T-cell (primary cell): ENCODE measurements at places on chromosomes 6 and 20. TPM values are rescaled to one million over a fixed set of nuclear protein-coding genes. Genes with fewer than 3 reads are reported as not detected.

The ANKRD60 gene
- total RNA-seq, result 0.82 TPM

DNA sequence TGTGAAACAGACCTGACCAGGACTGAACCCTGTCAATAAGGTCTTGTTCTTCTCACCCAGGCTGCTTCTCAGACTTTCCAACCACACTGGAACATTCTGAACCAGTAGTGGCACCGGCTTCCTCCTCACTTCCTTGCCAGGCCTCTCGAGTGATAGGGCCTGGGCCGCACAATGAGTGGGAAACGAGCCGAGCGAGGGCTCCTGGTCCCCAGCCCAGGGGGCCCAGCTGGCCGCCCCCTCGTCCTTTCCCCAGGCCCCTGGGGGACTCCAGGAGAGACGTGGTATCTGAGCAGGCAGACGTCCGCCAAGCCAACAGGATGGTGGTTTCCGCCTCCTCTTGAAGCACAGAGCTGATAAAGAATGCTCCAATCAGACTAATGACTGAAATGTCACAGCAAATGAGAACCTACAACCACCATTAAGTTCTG is 117.9 kb downstream of the GMDS start:
- H3K27ac ChIP-seq, result peak overlapping the region; percentile 43
- DNase-seq, result peak; percentile 3
- H3K36me3 ChIP-seq, result no peaks in the 10 kb centered on the region

DNA sequence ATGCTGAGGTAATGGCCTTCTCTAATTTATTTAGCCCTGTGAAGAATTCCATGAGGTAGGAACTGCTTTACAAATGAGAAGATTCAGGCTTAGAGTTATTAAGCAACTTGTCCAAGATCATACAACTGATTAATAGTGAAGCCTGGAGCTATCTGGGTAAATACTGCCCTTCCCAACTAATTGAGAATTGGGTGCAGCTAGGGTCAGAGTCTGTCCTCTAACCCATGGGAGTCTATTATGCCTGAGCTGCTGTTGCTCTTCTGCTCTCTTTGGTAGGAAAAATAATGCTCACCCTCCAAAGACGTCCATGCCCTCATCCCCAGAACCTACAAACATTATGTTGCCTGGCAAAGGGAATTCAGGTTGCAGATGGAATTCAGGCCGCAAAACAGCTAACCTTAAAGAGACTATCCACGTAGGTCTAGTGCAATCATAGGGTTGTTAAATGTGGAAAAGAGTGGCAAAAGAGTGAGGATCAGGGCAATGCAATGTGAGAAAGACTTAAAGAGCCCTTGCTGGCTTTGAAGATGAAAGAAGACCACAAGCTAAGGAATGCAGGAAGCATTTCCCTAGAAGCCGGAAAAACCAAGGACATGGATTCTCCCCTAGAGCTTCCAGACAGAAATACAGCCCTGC is 90.1 kb downstream of the SPTLC3 start:
- no peak overlapping the region for H3K27ac ChIP-seq
- no peaks in the 10 kb centered on the region for H3K4me1 ChIP-seq
- no peaks in the 10 kb centered on the region for H3K36me3 ChIP-seq
- no peak overlapping the region for H3K4me3 ChIP-seq
- no peaks in the 10 kb centered on the region for H3K27me3 ChIP-seq
- DNase-seq, result no peak

GRCh38 chr6:22071270-22072041 is 225.4 kb downstream of the PRL start:
- H3K4me1 ChIP-seq, result no peaks in the 10 kb centered on the region
- no peak for DNase-seq

DNA sequence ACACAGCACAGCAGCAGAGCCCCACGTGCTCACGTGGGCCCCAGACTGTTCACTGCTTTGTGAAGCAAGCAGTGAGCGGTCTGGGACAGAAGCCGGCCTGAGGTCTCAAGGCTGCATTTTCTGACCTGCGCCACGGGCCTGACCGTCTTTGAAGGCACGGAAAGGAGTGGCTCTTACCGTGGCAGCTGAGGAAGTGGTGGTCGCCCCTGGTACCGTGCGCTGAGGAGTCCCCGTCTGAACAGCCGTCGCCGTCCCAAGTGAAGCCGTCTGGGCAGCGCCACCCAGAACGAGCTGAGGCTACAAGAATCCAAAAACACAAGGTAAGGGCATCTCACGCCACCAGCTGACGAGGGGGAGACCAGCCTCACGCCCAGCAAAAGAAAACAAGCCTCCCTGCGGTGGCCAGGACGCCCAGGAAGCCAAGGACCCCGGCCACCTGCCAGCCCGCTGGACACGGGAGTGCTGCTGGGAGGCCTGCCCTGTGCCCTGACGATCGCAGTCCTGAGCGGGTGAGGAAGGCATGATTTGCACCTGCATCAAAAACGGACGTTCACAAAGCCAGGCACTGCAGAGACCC is 55.7 kb downstream of the TAF4 start:
- H3K4me1 ChIP-seq, result no peaks in the 10 kb centered on the region
- no peak for DNase-seq
- H3K36me3 ChIP-seq, result peaks cover 59% of the 10 kb centered on the region
- no peak overlapping the region for H3K27ac ChIP-seq
- H3K27me3 ChIP-seq, result no peaks in the 10 kb centered on the region
- H3K4me3 ChIP-seq, result no peak overlapping the region

The FBXO30 gene
- total RNA-seq, result 5.0 TPM

DNA sequence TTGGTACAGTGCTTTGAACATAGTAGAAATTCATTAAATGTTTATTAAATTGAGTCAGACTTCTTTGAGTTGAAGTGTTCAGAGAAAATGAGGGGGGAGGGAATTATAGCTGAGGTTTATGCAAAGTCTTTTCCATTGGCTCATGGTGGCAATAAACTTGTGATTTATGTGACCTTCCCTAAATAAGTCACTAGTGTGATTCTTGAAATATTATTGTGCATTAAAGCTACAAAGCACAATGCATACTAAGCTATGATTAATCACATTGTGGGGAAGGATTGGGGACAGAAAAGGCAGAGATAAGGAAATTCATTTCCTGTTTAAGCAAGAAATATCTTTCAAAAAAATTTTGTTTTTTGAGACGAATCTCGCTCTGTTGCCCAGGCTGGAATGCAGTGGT is 877.5 kb downstream of the TFAP2A start:
- no peak for DNase-seq
- H3K36me3 ChIP-seq, result no peaks in the 10 kb centered on the region
- no peak overlapping the region for H3K4me3 ChIP-seq
- no peaks in the 10 kb centered on the region for H3K27me3 ChIP-seq
- H3K27ac ChIP-seq, result no peak overlapping the region
- no peaks in the 10 kb centered on the region for H3K4me1 ChIP-seq

The ACTL10 gene
- total RNA-seq, result 7.9 TPM

The SEL1L2 gene
- total RNA-seq, result not detected

DNA sequence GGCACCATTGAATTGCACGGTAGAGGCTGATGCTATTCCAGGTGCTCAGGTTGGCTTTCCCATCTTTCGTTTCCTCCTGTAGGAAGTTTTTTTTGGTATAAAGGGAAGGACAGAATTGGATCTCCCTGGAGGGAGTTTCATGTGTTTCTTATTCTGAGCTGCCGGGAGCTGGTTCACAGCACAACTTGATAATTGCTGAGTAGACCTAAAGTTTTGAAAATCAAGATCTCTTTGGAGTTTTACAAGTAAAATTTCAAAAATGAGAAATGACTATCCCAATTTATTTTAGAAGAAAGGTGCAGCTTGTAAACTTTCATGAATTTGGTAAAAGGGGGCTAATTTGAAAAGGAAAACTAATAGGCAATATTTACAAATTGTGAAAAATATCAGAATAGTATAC is 125.2 kb upstream of the ESR1 start:
- no peaks in the 10 kb centered on the region for H3K4me1 ChIP-seq
- no peaks in the 10 kb centered on the region for H3K27me3 ChIP-seq
- no peak overlapping the region for H3K27ac ChIP-seq
- H3K36me3 ChIP-seq, result no peaks in the 10 kb centered on the region
- DNase-seq, result no peak
- H3K4me3 ChIP-seq, result no peak overlapping the region

- H3K27me3 ChIP-seq, result no peaks in the 10 kb centered on the region
- no peak overlapping the region for H3K27ac ChIP-seq
- H3K36me3 ChIP-seq, result no peaks in the 10 kb centered on the region
- no peaks in the 10 kb centered on the region for H3K4me1 ChIP-seq
- no peak for DNase-seq
Observed at GRCh38 chr6:56091159-56091869, 156.1 kb downstream of the COL21A1 start.

The PGBD1 gene
- 2.0 TPM for total RNA-seq

DNA sequence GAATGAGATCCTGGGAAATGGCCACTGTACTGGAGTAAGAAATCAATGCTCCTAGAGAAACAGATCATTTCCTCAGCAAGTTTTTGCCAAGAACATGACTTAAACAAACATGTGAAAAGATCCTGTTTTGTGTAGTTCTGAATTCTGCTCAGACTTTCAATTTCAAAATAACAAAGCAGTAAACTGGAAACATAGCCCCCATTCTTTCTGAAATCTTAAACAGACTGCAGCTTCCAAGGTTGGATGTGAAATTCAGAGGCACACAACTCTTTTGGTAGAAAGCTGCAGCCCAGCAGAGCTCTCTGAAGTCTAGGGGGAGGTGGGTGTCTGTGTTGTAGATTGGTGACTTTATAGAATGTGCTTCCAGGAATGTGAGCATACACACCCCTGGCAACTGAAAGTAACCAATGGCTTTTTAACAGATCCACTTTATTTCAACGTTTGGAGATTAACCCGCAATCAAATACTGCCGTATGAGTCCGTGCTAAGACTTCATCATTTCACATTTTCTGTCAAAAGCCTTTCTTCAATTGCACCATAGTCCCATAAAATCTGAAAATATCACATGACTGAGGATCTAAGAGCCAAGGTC is 86.4 kb downstream of the ATXN1 start:
- no peak overlapping the region for H3K27ac ChIP-seq

DNA sequence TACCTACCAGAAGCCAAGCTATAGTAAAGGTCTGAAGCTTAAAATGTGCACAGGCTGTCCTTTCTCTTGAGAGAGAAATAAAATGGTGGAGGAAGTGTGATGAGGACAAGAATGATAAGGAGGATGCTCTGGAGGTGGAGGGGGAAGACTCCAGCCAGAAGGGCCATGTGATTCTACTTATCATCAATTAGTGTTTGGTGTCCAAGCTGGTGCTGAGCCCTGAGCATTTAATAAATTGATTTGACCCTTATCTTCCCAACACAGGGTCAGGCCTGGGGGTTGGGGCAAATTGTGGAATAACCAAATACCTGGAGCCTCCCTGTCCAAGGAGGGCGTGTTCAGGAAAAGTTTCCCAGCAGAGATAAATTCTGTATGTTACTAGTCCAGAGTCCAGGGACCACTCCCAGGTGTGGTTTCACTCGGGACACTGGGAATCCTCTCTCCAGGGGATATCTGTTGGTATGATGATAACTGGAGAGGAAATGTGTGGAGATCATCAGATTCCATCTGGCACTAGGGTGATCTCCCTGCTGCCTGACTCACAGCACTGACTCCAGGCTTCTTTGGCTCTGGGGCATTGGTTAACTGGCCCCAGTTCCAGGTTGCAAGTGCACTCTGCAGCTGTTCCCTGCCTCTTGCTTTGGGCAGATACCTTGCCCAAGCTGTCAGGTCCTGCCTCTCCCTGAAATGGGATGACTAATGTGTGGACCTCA is 3.8 kb upstream of the MYBL2 start:
- no peak for DNase-seq
- H3K27ac ChIP-seq, result no peak overlapping the region

The MTFR2 gene
- total RNA-seq, result 1.8 TPM

DNA sequence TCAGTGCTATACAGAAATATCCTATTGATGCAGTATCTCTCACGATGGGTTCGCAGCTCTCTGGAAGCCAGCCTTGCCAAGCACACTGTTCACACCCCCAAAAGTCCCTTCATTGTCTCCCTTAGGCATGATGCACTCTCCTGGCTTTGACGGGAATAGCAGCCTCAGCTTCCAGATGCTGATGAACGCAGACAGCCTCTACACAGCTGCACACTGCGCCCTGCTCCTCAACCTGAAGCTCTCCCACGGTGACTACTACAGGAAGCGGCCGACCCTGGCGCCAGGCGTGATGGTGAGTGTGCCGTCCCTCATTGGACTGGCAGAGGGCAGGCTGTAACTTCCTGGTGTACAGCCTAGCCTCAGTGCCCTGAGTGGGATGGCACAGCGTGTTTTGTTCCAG is 60.0 kb upstream of the PBOV1 start:
- no peak for DNase-seq
- no peaks in the 10 kb centered on the region for H3K27me3 ChIP-seq
- H3K27ac ChIP-seq, result no peak overlapping the region
- no peaks in the 10 kb centered on the region for H3K4me1 ChIP-seq
- no peaks in the 10 kb centered on the region for H3K36me3 ChIP-seq

The ENPP3 gene
- 0.53 TPM for total RNA-seq

- no peak for DNase-seq
- H3K4me3 ChIP-seq, result no peak overlapping the region
- peaks cover 4% of the 10 kb centered on the region for H3K36me3 ChIP-seq
- no peak overlapping the region for H3K27ac ChIP-seq
Observed at GRCh38 chr20:33521461-33521860, 31.6 kb downstream of the CBFA2T2 start.

DNA sequence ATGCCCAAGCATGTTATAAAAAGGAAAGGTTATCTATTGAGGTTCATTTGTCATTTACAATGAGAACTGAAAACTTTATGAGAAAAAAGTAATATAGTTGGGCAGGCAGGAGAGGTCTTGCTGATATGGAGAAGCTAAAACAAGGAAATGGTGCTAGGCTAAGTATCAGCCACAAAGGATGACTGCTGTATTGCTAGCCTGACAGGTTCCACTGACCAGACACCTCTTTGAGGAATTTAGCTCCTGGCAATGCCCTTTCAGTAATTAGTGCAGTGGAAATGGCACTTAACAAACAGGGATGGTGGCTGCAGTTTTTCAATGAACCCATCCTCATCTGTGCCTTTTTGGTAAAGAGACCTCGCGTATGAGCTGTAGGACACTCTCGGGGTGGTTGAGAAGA is 284.4 kb downstream of the ZFAND3 start:
- H3K4me1 ChIP-seq, result no peaks in the 10 kb centered on the region
- no peak for DNase-seq
- H3K36me3 ChIP-seq, result no peaks in the 10 kb centered on the region
- H3K27me3 ChIP-seq, result no peaks in the 10 kb centered on the region

GRCh38 chr6:14354919-14355572 is 237.5 kb downstream of the CD83 start:
- no peak overlapping the region for H3K27ac ChIP-seq
- no peaks in the 10 kb centered on the region for H3K27me3 ChIP-seq
- no peak for DNase-seq
- no peaks in the 10 kb centered on the region for H3K36me3 ChIP-seq
- peaks cover 3% of the 10 kb centered on the region for H3K4me1 ChIP-seq

- DNase-seq, result no peak
- no peaks in the 10 kb centered on the region for H3K27me3 ChIP-seq
- H3K36me3 ChIP-seq, result no peaks in the 10 kb centered on the region
Observed at GRCh38 chr6:159981403-159982245, 12.7 kb downstream of the IGF2R start.

DNA sequence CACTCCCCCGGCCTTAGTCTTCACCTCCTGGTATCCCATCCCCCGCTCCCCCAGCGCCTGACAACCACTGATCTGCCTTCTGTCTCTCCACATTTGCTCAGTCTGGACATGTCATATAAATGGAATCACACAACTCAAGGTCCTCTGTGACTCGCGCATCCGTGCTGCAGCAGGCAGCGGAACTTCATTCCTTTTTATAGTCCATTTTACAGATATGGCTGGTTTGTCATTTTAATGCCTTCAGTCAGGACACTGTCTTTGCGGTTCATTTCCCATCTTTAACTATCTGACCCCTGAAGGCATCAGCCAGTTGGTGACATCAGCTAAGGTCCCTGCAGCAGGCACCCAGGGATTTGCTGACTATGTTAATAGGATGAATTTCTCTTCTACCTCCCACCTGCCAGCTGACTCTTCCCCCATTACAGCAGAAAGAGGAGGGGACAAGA is 125.7 kb downstream of the ZMYND8 start:
- H3K4me1 ChIP-seq, result no peaks in the 10 kb centered on the region
- no peak for DNase-seq

The SGK2 gene
- 1.8 TPM for total RNA-seq
